Stimulated activated CD4-positive, alpha-beta T cell treated with anti-CD3 and anti-CD28 coated beads, Interleukin-15, amount 100 ng/mL, for 1 hour (primary cell): ENCODE measurements at places on chromosomes 7 and 10.
A peak's percentile ranks its signal among the peaks of the same experiment; 100 is the strongest.

- no peak for DNase-seq
Observed at GRCh38 chr7:11607686-11608085, 224.3 kb downstream of the THSD7A start.

GRCh38 chr7:8597565-8597964 is 164.2 kb downstream of the NXPH1 start:
- no peak for DNase-seq

DNA sequence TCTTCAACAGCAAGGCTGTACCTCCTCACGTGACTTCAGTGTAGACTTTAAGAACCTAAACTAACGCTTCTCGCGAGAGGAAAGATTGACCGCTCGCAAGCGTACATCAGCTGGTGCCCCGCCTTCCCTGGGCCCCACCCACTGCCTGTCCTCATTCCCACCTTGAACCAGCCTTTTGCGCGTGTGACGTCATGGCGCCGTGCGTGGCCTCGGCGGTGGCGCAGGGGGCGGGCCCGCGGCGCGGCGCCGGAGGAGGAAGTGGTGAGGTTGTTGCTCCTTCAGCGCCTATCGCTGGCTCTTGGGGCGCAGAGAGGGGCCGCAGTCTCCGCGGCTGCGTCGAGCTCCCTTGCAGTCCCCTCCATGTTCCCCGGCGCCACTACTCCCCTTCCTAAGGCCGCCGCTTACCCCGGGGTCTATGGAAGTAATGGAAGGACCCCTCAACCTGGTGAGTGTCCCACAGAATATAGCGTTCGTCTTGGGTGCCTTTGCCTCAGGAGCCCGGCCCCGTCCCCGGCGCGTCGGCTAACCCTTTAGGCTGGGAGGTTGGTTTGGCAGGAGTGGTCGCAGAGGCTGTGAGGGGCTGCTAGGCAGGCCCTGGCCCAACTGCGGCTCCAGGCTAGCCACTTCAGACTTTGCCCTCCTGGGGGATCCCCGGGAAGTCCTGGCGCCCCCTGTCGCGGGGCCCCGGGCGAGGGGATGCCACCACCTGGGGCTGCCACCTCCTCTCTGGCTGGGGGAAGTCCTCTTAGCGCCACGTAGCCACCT is at the start of gene NRBF2:
Gene NRBF2, plus strand, starts transcription at position 273 of the 765 bp plus-strand sequence. Its CDS starts 143 bp downstream, at position 416.
- peak; percentile 96 for DNase-seq

DNA sequence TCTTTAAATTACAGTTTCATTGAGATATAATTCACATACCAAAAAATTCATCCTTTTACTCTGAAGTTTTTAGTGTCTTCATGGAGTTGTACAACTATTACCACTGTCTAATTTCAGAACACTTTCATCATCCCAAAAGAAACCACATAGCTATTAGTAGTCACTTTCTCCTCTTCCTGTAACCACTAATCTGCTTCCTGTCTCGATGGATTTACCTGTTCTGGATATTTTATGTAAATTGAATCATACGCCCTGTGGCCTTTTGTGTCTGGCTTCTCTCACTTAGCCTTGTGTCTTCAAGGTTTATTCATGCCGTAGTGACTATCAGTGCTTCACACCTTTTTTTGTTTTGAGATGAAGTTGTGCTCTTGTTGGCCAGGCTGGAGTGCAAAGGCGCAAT is 135.5 kb downstream of the DOCK1 start:
- no peak for DNase-seq

GRCh38 chr7:13159467-13160184 is 472.2 kb downstream of the ARL4A start:
- DNase-seq = no peak

GRCh38 chr10:122981066-122981464 is 864 bp downstream of the PSTK start:
- DNase-seq = no peak

- DNase-seq = no peak
Observed at GRCh38 chr10:60236869-60237524, 152.7 kb downstream of the ANK3 start.

DNA sequence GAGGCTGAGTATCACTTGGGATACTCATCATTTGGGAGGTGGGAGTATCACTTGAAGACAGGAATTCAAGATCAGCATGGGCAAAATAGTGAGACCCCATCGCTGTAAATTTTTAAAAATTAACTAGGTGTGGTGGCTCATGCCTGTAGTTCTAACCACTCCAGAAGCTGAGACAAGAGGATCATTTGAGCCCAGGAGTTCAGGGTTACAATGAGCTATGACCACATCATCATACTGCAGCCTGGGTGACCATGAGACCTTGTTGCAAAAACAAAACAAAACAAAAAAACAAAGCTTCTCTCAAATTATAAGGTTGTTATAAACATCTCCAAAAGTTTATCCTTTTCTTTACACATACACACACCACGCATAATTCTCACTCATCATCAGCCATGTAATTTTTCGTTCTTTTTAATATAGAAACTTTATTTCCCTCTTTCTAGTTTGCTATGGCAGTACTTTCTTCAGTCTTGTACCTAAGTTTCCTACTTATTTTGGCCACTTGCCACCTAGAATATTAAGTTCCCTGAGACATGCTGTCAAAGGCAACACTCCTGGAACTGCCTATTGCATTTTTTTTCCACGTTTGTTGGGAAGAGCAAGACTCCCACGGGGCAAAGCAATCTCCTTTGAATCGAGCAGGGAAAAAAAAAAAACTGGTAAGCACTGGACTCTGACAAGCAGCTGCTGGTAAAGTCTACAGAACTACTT is 37.1 kb downstream of the SKIDA1 start:
- no peak for DNase-seq

- DNase-seq = no peak
Observed at GRCh38 chr10:119060107-119060506, 20.5 kb downstream of the EIF3A start.

DNA sequence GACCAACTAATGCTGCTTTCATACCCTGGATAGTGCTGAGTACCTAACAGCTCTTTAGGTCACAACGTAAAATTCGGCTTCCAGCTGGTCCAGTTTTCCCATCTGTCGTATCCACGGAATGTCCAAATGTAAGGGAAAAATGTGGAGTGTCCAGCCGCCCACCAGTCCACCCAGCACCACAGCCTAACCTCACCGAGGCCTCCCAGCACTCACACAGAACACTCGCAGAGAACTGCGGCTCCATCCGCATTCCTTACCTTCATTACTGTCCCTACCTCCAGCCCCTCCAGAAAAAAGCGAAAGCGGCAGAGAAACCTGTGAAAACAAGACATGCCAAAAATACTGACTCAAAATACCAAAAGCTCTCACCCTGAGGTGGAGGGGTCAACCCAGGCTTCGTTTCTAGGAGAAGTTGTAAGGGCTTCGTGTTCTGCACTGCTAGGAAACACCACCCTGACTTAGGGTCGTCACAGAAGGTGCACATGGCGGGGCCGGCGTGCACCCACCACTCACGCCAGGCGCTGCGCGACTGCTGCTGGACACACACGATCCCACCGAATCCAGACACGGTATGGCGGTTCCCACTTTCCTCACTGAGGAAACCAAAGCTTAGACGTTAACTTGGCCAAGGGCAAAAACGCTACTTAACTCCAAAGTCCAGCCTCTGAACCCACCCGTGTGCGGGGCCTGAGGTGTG is 73.9 kb downstream of the AMZ1 start:
- no peak for DNase-seq

DNA sequence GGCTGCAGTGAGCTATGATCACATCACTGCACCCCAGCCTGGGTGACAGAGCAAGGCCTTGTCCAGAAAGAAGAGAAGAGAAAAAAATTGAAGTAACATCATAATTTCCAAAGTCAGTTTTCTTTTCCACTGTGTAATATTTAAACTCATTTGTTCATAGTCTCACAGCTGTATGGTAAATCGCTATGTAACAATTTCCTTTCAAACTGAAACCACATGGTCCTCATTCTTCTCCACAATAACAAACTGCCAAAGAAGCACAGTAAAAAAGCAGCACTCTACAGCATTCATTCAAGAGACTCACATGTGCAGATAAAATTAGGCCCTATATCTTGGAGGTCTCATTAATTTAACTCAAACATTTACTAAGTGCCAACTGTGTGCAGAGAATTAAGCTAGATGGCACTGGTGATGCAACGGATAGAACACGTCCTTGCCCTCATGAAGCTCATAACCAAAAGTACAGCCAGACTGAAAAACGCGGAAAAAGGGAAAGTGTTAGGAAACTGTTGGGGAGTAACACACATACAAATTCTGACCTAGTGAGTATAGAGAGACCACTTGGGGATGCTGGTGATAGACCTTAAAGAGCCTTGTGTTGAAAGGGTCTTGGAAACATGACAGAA is 174.0 kb upstream of the KCTD7 start:
- no peak for DNase-seq

GRCh38 chr10:511101-511848 is 178.2 kb downstream of the DIP2C start:
- DNase-seq = peak; percentile 77

DNA sequence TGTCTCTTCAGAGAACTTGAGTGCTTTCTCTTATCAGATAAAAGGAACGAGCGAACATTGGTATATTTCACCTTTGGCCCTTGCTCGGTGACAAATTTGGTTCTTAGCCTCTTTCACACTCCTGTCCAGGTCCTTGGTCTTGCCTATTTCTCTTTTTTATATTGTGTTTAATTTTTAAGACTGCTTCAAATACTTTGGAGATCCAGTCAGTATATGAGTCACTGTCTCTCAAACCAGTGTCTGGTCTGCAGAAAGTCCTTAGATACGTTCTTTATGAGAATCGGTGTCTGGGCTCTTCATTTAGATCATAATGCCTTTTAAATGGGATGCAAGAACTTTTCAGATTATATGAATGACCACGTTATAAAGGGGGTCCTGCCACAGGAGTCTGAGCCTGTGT is 55.0 kb downstream of the PIK3AP1 start:
- DNase-seq = no peak

GRCh38 chr7:80309971-80310549 is 175.4 kb downstream of the GNAI1 start:
- DNase-seq = no peak
